H1 (cell line): ENCODE measurements at places on chromosomes 6 and 20. TPM values are rescaled to one million over a fixed set of nuclear protein-coding genes. Genes with fewer than 3 reads are reported as not detected.

GRCh38 chr20:10508060-10508459 lies 73.0 kb downstream of the SLX4IP start:
- no peak overlapping the region for H3K4me3 ChIP-seq
- no peak overlapping the region for H3K27ac ChIP-seq
- H3K36me3 ChIP-seq = no peaks in the 10 kb centered on the region
- DNase-seq = no peak

GRCh38 chr6:17879184-17879583 lies 108.3 kb downstream of the KIF13A start:
- no peaks in the 10 kb centered on the region for H3K4me1 ChIP-seq
- DNase-seq = no peak
- no peak overlapping the region for H3K27ac ChIP-seq
- no peak overlapping the region for H3K4me3 ChIP-seq
- no peaks in the 10 kb centered on the region for H3K36me3 ChIP-seq

DNA sequence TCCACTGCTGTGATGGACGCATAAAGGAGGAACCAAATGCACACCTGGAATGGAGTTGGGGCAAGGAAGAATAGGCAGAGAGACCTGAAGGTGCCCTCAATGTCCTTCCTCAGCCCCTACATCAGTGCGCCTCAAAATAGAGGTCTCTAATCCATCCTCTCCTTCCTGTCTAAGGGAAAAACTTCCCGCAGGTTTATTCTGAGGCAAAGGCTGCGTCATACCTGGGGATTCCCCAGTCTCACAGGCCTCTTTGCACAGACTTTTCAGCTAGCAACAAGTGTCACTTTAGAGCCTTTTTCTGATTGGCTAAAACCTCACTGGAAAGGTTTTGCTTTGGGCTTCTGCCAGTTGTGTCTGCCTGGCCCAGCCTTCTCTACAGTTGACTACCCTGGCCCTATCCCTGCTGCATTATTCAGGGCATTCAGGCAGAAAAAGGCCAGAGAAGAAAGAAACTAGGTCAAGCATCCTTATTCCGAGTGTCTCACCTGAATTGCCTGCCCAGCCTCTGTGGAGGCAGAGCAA lies 1.8 kb upstream of the HLA-DQB1 start:
- no peak for DNase-seq
- H3K27me3 ChIP-seq = peaks cover 9% of the 10 kb centered on the region
- H3K4me1 ChIP-seq = no peaks in the 10 kb centered on the region
- no peaks in the 10 kb centered on the region for H3K36me3 ChIP-seq
- no peak overlapping the region for H3K27ac ChIP-seq
- H3K4me3 ChIP-seq = no peak overlapping the region

DNA sequence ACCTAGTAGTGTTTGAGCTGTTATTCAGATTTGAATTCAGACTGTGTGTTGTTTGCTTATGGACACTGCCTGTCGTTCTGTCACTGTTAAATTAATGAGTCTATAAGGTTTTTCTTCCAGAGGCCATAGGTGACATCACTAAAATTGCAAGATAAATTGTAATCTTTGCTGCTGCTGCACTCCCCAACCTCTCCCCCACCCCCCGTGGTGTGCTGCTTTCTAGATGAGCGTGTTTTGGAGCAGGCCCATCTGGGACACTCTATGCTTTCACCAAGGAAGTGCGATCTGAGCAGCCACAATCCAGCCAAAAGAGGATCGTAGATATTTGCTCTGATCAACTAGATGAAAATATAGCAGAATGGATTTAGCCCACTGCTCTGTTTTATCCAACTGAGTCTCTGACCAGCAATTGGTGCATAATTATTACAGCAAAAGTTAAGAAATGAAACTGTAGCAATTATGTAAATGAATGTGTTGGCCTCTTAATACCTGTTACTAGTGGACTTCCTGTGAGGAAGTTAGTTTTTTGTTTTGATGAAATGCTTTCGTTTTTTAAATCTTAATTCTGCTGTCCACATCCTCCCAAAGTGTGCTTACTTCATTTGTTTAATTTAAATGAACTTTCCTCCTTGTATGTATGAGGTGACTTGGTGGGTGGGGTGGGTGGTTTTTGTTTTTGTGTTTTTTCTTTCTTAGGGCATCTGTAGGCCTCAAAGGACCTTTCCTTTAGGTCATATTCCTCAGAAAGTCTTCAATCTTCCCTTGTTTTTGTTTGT lies 58.1 kb downstream of the RPRD1B start:
- no peaks in the 10 kb centered on the region for H3K4me1 ChIP-seq
- no peak overlapping the region for H3K27ac ChIP-seq
- no peak for DNase-seq
- H3K36me3 ChIP-seq = peaks cover 27% of the 10 kb centered on the region
- no peaks in the 10 kb centered on the region for H3K27me3 ChIP-seq

GRCh38 chr20:51463998-51464397 lies 78.5 kb downstream of the NFATC2 start:
- no peak for DNase-seq
- H3K4me1 ChIP-seq = no peaks in the 10 kb centered on the region
- no peaks in the 10 kb centered on the region for H3K27me3 ChIP-seq
- no peaks in the 10 kb centered on the region for H3K36me3 ChIP-seq
- no peak overlapping the region for H3K4me3 ChIP-seq

The TSHZ2 gene
- 0.30 and 0.48 TPM in 2 replicates for total RNA-seq

GRCh38 chr20:4880051-4880450 lies 121.3 kb downstream of the SLC23A2 start:
- H3K36me3 ChIP-seq = no peaks in the 10 kb centered on the region
- no peak overlapping the region for H3K27ac ChIP-seq
- H3K4me3 ChIP-seq = no peak overlapping the region
- DNase-seq = no peak

The EDEM2 gene
- 19.6 and 21.5 TPM in 2 replicates for total RNA-seq

DNA sequence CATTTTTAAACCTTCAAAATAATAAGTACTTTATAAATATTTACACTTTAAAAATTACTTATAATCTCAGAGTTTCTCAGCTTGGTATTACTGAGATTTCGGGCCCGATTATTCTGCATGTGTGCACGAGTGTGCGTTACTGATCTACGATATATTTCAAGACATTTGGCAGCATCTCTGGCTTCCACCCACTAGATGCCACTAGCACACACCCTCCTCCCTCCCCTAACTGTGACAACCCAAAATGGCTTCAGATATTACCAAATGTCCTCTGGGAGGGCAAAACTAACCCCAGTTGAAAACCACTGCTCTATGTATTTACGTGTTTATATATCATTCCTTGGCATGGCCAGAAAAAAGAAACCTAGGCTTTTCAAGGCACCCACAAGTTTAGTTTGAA lies 95.9 kb downstream of the FYN start:
- H3K4me3 ChIP-seq = no peak overlapping the region
- H3K27me3 ChIP-seq = no peaks in the 10 kb centered on the region
- H3K4me1 ChIP-seq = no peaks in the 10 kb centered on the region
- no peak for DNase-seq
- no peaks in the 10 kb centered on the region for H3K36me3 ChIP-seq

The SLC22A2 gene
- 1.2 and 1.4 TPM in 2 replicates for total RNA-seq

DNA sequence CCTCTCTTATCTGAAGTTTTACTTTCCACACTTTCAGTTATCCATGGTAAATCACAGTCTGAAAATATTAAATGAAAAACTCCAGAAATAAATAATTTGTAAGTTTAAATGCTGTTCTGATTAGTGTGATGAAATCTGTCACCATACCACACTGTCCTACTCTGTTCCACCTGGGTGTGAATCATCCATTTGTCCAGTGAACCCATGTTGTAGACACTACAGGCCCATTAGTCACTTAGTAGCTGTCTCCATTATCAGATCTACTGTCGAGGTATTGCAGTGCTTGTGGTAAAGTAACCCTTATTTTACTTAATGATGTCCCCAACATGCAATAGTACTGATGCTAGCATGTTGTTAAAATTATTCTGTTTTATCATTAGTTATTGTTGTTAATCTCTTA lies 29.2 kb upstream of the MMS22L start:
- H3K27ac ChIP-seq = no peak overlapping the region
- H3K36me3 ChIP-seq = no peaks in the 10 kb centered on the region
- no peak for DNase-seq
- H3K4me1 ChIP-seq = no peaks in the 10 kb centered on the region

- H3K36me3 ChIP-seq = no peaks in the 10 kb centered on the region
- peaks cover 6% of the 10 kb centered on the region for H3K4me1 ChIP-seq
- peaks cover 77% of the 10 kb centered on the region for H3K27me3 ChIP-seq
- H3K4me3 ChIP-seq = peak within 1 kb of the TSS; percentile 58
- peak; percentile 78 for DNase-seq
- no peak within 1 kb of the TSS for H3K27ac ChIP-seq
These were observed at the start of gene TFAP2A for GRCh38 chr6:10414756-10415616. TFAP2A (minus strand) TSS chr6:10415074; CDS start chr6:10414991, 83 bp downstream.

- no peak overlapping the region for H3K27ac ChIP-seq
- H3K4me1 ChIP-seq = no peaks in the 10 kb centered on the region
- H3K4me3 ChIP-seq = no peak overlapping the region
- H3K36me3 ChIP-seq = no peaks in the 10 kb centered on the region
- no peak for DNase-seq
These were observed 581.4 kb upstream of the GJE1 start for GRCh38 chr6:141551318-141551717.

- no peaks in the 10 kb centered on the region; the same call in 1 of the 2 replicates for H3K36me3 ChIP-seq
- H3K27me3 ChIP-seq = no peaks in the 10 kb centered on the region
- no peak for DNase-seq
- no peak overlapping the region for H3K27ac ChIP-seq
- H3K4me3 ChIP-seq = no peak overlapping the region
These were observed 28.8 kb upstream of the TLDC2 start for GRCh38 chr20:36847009-36847709.

DNA sequence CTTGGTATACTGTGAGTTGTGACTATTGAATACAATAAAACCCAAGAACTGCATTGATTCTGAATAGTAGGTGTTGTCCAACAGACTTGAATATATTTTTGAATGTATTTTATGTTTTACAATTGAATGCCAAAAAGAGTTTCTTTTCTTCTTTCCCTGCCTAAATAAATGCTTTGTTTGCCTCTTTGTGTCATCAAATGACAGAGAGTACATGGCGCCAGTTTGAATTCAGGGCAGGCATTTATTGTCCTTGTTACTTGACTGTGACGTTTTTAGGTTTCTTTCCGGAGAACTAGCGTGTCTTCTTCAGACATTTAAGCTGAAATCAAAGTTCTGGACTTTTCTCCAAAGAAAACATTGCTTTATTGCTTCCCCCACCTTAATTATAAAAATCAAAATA lies 16.6 kb downstream of the KIF3B start:
- no peaks in the 10 kb centered on the region for H3K36me3 ChIP-seq
- H3K27me3 ChIP-seq = no peaks in the 10 kb centered on the region

The NKX2-4 gene
- 0.19 and 0.37 TPM in 2 replicates for total RNA-seq

GRCh38 chr6:31037682-31038081 lies 27.4 kb downstream of the MUC22 start:
- no peaks in the 10 kb centered on the region for H3K36me3 ChIP-seq
- H3K27ac ChIP-seq = no peak overlapping the region
- DNase-seq = no peak
- no peak overlapping the region for H3K4me3 ChIP-seq

DNA sequence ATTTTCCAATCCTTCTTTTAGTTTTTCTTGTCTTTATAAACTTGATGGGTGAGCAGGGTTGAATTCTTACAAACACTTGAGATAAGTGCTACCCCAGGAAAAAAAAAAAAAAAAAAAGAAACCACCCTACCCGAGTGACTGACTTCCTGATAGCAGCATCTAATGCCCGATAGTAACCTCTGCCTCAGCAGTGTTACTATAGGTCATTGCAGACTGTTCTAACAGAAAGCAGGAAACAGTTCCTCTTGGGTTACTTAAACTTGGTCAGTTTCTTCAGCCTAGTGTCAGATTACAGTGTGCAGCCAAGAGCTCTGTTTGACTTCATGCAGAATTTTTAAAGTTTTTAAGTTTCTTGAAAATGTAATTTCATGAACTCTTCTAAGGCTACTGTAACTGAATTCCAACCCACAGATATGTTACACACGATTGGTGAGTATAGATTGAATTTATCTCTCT lies 2.1 kb downstream of the MYLIP start:
- H3K36me3 ChIP-seq = peaks cover 26% of the 10 kb centered on the region; the same call in 1 of the 2 replicates
- no peak for DNase-seq
- no peaks in the 10 kb centered on the region; the same call in 1 of the 2 replicates for H3K4me1 ChIP-seq

DNA sequence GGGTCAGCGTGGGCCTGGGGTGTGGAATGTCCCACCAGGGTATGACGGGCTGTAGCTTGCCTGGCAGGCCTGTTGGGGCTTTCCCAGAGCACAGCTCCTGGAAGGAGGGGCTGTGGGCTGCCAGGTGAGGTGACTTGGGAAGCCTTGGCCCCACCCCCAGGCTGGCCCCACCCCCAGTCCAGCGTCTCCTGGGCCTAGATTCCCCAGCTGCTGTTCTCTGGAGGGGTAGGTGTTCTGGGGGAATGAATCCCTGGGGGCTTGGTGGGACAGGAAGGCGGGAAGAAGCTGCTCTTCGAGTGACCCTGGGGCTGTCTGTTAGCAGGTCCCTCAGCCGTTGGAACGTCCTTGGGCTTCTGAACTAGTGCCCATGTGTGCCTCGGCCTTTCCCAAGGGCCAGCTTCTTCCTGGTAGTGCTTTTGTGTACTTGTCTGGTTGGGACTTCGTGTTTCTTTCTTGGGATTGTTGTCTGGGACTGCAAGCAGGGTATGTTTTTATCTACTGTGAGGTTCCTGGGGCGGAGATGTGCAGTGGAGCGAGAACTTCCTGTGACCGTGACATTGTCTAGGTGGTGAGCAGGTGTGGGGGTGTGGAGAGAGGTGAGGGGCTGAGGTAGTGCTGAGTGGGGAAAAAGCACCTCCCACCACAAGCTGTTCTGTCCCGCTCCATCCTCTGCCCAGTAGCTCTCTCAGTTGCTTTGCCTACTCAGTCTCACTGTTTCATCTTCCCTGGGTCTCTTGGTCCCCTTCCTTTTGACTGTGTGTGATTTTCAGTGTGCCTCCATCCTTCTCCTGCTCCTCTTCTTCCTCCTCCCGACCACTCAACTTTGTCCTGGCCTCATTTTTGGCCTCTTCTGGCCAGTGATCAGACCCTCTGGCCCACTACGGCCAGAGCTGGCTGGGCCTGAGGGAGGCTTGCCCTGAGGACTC lies 1.3 kb upstream of the DDR1 start:
- H3K27me3 ChIP-seq = no peaks in the 10 kb centered on the region
- no peaks in the 10 kb centered on the region for H3K36me3 ChIP-seq
- DNase-seq = peak; percentile 86
- peaks cover 55% of the 10 kb centered on the region for H3K4me1 ChIP-seq

- H3K36me3 ChIP-seq = no peaks in the 10 kb centered on the region
- no peaks in the 10 kb centered on the region for H3K27me3 ChIP-seq
- no peak overlapping the region for H3K27ac ChIP-seq
- no peak for DNase-seq
- H3K4me1 ChIP-seq = no peaks in the 10 kb centered on the region
- no peak overlapping the region for H3K4me3 ChIP-seq
These were observed 25.3 kb upstream of the CHD6 start for GRCh38 chr20:41643504-41643938.

GRCh38 chr6:136228814-136229213 lies 21.3 kb downstream of the MTFR2 start:
- no peaks in the 10 kb centered on the region for H3K36me3 ChIP-seq
- H3K4me3 ChIP-seq = no peak overlapping the region
- H3K27me3 ChIP-seq = no peaks in the 10 kb centered on the region
- H3K27ac ChIP-seq = no peak overlapping the region
- H3K4me1 ChIP-seq = no peaks in the 10 kb centered on the region
- no peak for DNase-seq
